ENCODE measurements at places on chromosomes 5 and 9.

GRCh38 chr5:113546703-113547183, 33.2 kb downstream of the YTHDC2 start:
- peak; percentile 30 for DNase-seq

- DNase-seq: no peak
Measured at GRCh38 chr9:87682618-87683017, 43.3 kb upstream of the CTSL start.

GRCh38 chr5:73861313-73861988, 235.5 kb downstream of the ARHGEF28 start:
- no peak for DNase-seq

GRCh38 chr5:37836592-37837413, 3.0 kb downstream of the GDNF start:
- DNase-seq: peak; percentile 71

DNA sequence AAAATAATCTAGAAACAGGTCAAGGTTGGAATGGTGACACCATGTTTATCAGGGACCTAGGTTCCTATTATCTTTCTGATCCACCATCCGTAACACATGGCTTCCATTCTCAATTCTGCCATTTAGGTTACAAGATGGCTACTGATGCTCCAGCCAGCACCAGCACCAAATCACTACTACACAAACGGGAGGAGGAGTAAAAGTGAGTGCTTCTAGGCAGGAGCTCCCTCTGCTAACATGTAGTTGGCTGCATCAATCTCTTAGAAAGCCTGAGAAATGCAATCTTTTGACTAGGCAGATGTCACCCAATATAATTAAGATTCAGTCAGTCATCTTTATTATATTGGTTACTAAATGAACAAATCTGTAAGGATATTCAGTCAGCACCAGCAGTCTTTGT, 515.9 kb downstream of the RAB3C start:
- DNase-seq: no peak

DNA sequence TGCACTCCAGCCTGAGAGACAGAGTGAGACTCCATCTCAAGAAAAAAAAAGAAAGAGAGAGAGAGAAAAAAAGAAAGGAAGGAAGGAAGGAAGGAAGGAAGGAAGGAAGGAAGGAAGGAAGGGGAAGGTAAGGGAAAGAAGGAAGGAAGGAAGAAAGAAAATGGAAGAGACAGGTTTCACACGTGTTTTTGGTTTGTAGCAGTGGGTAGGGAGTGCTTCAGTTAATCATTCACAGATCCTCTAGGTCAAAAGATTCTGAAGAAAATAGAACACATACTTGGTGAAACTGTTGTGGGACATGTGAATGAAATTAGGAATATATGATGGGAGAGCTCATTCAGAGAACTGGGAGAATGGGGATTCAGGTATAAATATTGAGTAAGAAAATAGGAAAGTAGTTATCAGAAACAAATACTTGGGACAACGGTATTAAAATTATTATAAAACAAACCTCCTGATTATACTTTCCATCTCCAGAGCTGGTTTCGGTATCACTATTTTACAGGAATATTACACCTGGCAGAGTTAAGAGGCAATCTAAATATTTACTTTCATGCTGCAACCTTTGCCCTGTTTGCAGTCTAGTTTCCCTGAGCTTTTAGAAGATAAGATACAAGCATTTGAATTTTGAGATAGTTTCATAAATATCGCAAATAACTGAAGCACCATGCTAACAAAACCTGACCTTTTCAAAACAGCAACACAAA, 37.2 kb downstream of the MARVELD2 start:
- no peak for DNase-seq

DNA sequence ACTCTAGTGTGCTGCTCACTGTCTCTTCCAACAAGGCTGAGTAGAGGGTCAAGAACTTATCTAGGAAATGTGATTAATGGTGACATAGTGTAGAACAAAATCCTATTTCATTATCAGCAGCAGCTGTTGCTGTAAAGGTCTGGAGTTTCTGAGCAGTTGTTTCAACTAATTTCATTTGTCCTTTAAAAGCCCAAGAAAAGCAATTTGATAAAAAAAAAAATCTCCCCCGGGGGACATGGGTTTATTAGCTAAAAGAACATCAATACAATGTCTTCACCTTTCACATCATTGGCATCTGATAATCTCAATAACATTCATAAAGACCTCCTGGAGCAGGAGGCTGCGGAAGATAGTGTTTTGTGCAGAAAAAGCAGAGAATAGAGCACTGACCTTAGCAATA, 468.1 kb downstream of the KCTD16 start:
- DNase-seq: no peak

DNA sequence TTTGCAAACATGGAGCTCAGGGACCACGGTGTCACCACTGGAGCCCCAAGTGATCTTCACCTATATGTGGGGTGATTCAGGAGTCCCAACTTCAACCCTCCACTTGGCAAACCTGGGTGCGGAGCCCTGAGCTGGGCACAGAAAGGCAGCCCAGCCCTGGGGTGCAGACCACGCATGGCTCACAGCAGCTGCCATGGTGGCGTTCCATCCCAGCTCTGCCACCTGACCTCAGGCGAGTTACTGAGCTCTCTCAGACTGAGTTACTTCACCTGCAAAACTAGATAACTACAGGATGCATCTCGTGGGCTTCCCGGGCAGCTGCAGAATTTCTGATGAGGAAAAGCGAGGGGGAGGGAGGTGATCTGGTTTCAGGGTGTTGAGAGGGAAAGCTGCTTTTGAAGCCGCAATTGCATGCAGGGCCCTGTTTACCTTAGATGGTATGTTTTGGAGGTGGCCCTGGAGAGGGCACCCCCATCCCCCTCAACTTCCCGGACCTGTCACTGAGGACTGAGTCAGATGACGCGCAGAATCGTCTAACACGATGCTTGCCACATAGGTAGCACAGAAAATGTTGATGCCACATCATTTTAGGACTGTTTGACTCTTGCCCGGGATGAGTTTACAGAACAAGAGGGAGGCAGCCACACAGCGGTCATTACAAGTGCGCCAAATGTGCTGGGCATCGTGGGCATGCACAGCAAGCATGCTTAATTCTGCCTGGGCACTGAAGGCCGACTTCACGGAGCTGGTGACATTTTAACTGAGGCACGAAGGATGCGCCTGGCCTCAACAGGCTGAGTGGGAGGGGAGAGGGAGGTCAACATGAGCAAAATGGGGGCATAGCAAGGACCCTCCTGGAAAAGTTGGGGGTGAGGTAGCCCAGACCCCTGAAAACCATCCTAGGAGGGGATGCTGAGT, 154.6 kb downstream of the COL23A1 start:
- DNase-seq: no peak

- DNase-seq: no peak
Measured at GRCh38 chr9:79698967-79699366, 127.2 kb downstream of the TLE4 start.
